ENCODE measurements at places on chromosomes 12 and 14.

DNA sequence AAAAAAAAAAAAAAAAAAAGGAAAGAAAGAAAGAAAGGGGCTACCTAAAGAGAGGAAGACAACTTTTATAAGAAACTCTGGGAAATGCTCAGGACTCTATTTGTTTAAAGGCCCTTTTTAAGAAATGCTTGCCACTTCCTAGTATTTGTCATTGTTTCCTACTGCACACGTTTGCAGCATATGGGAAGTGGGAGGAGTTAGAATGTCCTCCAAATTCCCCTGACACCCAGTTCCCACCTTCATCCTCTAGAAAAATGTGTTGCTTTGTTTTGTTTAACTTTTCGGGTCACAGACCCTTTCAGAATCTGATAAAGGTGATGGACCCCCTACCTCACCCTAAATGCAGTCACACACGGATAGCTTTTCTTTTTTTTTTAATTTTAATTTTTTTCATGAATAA, 40.8 kb downstream of the NINJ2 start:
- no peak for DNase-seq

DNA sequence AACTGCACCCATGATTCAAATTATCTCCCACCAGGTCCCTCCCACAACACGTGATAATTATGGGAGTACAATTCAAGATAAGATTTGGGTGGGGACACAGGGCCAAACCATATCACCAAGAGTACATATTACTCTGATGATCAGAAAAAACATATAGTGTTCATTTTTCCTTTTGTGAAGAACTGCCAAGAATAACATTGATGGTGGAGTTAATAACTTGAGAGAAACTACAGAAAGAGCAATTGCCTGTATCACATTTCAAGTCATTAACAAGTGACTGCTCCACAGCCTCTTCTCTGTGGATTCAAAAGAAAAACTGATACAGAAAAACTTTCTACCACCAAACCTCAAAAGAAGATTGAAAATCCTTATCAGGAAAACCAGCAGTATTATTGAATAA, 34.7 kb downstream of the GRIP1 start:
- no peak for DNase-seq

DNA sequence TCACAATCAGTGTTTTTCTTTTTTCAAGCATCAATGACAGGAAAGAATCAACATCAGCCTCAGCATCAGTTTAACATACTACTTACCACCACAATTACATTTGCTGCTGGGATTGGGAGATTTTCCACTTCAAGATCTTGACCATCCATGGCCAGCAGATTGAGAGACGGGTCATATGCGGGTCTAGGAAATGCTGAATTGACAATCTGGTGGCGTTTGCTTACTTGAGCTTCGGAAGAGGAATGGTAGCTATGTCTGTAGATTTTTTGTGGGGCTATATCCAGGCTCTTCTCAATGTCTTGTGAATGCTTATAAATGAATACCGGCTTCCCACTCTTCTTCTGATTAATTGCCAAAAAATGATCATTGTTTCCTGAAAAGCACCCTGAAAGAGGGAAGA, 27.9 kb downstream of the PTPRR start:
- DNase-seq, result no peak

GRCh38 chr12:21849878-21850277, 75.4 kb upstream of the KCNJ8 start:
- no peak for DNase-seq

GRCh38 chr14:59332727-59333126, 132.5 kb downstream of the GPR135 start:
- DNase-seq, result no peak

- no peak for DNase-seq
Observed at GRCh38 chr12:3034067-3034750, 43.0 kb upstream of the TSPAN9 start.

- no peak for DNase-seq
Observed at GRCh38 chr12:57268264-57268663, 17.3 kb upstream of the STAC3 start.

- no peak for DNase-seq
Observed at GRCh38 chr12:69524331-69524630, 54.1 kb downstream of the FRS2 start.
